ENCODE measurements at places on chromosomes 6 and 20.

GRCh38 chr6:70901324-70901723 is 55.5 kb downstream of the B3GAT2 start:
- DNase-seq: no peak

DNA sequence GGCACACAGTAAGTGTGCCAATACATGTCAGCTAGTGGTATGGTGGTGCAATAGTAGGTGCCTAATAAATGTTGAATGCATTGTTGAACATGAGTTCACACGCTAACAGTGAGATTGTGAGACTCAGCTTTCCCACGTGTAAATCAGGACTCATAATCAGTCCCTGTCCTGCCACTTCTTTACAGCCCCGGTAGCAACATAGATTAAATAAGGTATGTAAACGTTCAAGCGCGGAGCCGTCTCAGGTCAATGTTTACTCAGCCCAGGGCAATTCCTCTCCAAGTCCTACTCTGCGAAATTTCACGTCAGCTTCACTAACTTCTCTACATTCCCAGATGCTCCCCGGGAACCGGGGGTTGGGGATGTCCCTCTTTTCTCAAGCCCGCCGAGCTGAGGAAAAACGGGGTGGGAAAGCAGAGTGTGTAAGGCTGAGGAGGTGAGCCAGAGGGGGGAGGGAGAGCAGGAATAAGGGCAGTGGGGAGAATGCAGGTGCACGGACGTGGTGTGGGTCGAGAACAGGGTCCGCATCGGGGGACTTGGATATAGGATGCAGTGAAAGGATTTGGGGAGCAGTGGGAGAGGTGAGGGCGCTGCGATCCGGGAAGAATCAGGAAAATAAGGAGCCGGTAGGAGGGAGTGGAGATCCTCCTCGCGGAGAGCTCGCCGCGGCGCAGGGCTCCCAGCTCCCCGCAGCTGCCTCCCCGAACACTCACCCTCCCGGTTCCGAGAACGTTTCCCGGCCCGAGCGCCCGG is 544 bp upstream of the TP53INP2 start:
- no peak for DNase-seq

- no peak for DNase-seq
Observed at GRCh38 chr20:52093575-52093974, 98.0 kb downstream of the ZFP64 start.

- DNase-seq: no peak
Observed at GRCh38 chr6:83517500-83517899, 5.2 kb downstream of the PRSS35 start.

DNA sequence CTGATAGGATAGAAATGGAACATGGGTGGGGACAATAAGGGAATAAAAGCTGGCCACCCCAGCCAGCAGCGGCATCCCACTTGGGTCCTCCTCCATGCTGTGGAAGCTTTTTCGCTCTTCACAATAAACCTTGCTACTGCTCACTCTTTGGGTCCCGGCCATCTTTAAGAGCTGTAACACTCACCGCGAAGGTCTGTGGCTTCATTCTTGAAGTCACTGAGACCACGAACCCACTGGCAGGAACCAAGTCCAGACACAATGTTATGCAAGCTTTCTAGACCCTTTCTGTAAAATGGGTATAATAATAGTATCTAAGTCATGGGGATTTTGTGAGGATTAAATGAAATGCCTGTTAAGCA is 48.9 kb upstream of the EZR start:
- DNase-seq: no peak

GRCh38 chr6:2968600-2969135 is 2.7 kb downstream of the SERPINB6 start:
- no peak for DNase-seq

DNA sequence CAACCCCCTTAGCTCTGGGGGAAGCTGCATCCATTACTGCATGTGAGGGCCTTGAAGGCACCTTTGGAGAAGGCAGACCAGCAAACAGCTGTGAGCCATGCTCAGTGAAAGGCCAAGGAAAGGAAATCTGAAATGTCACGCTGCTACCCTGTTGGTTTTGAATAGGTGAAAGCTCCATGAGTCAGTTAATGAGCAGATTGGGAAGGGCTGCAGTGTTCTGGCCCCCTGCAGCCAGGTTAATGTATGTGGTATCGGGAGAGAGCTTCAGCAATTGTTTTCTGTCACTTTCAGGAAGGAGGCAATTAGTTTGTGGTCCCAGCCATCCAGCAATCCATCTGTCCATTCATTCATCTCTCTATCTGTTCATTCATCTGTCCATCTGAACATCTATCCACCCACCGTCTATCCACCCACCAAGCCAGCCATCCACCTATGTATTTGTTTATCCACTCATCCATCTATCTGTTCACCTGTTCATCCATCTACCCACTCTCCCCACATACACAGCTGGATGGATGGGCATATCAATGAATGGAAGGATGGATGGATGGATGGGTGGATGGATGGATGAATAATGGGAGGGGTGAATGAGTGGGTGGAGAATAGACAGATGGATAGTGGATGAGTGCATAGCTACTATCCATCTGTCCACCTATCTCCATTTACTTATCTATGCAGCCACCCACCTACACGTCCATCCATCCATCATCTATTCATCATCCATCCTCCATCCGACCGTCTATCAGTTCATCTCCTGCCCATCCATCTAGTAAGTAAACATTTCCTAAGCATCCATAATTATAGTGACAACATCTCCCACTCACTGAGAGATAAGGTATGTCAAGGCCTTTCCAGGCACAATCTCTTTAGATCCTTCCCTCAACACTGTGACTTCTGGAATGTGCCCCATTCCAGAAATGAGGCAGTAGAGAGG is 16.0 kb downstream of the PCK1 start:
- DNase-seq: no peak

DNA sequence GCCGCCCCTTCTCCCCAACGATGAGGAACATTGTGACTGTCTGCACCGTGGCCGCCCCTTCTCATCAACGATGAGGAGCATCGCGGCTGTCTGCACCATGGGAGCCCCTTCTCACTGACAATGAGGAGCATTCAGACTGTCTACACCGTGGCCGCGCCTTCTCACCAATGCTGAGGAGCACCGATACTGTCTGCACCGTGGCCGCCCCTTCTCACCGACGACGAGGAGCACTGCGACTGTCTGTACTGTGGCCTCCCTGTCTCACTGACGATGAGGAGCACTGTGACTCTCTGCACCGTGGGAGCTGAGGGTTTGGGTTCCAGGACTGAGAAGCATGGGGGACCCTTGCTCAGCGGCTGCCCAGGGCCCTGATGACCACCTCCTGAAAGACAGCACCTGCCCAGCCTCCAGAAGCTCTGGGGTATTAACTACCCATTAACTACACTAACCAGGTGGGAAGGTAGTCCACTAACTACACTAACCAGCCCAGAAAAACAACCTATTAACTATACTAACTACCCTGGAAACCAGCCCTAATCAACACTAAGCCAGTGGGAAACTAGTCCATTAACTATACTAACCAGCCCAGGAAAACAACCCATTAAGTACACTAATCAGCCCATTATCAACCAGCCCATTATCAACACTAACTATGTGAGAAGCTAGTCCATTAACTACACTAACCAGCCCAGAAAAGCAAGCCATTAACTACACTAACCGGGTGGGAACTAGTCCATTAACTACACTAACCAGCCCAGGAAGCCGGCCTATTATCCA is 116.9 kb downstream of the TAF4 start:
- no peak for DNase-seq

GRCh38 chr6:122200440-122200839 is 199.0 kb upstream of the HSF2 start:
- no peak for DNase-seq

- no peak for DNase-seq
Observed at GRCh38 chr6:43981363-43981990, 145.8 kb downstream of the MRPL14 start.

- no peak for DNase-seq
Observed at GRCh38 chr6:75167325-75167724, 38.5 kb downstream of the COL12A1 start.

DNA sequence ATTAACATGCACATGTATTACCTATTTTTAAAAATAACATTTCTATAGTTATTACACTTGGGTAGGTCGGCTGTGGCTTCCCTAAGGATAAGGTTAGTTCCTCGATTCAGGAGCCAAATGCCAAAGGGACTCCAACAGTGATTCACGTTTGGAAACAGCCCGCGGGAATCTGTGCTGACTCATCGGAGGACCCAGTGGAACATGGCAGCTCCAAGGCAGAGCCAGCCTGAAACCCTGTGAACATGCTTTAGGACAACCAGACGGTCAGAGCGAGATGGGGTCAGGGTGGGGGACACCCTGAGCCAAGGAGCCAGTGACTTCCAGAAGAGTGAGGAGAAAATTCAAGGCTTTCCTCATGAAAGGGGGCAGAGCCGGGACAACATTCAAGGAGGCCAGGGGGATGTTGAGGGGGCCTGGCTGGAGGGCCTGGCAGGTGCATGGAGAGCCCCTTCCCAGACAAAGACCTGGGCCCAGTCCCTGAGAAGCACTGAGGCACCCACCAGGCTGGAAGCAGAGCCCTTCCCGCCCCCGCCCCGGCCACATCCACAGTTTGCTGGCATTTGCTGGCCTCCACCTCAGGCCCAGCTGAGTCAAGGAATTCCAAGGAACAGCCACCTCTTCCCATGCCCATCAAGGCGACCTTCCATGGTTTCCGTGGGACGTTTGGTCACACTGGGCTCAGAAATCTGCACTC is 133.2 kb downstream of the SNX5 start:
- no peak for DNase-seq

GRCh38 chr6:53761036-53761435 is 33.8 kb upstream of the LRRC1 start:
- no peak for DNase-seq

DNA sequence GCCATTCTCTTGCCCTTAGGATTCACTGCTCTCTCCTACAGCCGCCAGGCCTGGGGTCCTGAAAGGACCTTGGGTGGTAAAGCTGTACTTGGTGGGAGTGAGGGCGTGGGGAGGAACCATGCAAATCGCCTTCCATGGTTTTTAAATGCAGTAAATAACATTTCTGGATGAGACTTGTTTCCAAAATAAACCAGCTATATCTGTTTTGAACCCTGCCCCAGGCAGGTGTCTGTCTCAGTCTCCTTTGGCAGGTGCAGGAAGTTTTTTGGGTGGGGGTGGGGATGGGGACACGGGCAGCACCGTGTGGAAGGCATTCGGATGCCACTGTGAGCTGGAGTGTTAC is 14.3 kb downstream of the ITPA start:
- no peak for DNase-seq

DNA sequence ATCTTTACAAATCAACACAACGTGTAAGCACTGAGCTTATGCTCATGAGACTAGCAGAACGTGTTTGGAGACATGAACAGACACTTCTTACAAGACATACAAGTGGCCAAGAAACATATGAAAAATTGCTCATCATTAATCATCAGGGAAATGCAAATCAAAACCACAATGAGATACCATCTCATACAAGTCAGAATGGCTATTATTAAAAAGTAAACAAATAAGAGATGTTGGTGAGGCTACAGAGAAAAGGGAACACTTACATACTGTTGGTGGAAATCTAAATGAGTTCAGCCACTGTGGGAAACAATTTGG is 327.9 kb upstream of the SOX4 start:
- DNase-seq: no peak

DNA sequence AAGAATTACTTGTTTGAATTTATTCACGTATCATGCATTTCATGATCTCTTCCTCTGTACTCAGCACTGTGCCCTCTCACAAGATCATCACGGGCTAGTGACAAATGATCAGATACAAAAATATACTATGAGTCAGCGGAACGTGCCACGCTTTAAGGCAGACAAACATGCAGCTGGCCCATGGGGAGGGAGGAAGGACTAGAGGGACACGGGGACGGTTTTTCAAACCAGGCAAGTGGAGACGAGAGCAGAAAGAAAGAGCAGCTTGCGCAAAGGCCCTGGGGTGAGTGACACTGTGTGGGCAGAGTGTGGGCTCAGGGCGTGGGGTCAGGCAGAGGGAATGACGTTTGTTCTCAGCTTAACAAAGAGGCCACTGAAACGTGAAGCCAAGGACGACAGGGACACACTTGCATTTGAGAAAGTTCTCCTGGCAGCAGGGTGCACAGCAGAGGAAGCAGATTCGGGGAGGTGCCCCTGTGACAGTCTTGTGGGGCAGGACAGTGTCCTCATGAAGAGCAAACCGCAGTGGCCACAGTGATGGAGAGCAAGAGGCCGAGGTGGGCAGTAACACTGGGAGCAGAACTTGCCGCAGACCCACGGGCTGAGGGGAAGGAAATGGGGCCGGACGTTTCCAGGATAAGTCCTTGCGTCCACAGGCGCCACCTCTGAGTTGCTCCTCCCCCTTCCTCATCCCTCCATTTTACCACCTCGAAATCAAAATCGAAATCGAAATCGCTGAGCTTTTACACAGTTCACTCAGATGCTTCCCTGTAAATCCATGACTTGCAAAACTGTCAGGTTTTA is 6.9 kb upstream of the RPS6KA2 start:
- no peak for DNase-seq

Measured in T-helper 1 cell (primary cell).